Heart left ventricle (tissue), 16 donors: ENCODE measurements at places on chromosomes 7 and 10.

DNA sequence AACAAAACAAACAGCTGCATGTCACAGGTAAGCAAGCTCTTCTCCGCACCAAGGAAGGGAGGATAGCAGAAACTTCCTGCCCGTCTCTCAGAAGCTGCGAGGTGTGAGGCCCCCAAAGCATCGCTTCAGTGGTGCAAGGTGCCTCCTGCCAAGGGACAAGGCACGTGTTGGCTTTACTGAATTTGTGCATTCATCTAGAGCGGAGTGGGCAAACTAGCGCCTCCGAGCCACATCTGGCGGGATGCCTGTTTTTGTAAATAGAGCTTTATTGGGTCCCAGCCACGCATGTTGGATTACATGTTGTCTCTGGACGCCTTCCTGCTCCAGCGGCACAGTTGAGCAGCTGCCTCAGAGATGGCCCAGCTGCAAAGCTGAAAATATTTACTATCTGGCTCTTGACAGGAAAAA is 27.7 kb downstream of the PHYH start:
- peak; percentile 68 for DNase-seq

GRCh38 chr10:13321576-13321975 is 21.7 kb upstream of the PHYH start:
- DNase-seq: no peak

DNA sequence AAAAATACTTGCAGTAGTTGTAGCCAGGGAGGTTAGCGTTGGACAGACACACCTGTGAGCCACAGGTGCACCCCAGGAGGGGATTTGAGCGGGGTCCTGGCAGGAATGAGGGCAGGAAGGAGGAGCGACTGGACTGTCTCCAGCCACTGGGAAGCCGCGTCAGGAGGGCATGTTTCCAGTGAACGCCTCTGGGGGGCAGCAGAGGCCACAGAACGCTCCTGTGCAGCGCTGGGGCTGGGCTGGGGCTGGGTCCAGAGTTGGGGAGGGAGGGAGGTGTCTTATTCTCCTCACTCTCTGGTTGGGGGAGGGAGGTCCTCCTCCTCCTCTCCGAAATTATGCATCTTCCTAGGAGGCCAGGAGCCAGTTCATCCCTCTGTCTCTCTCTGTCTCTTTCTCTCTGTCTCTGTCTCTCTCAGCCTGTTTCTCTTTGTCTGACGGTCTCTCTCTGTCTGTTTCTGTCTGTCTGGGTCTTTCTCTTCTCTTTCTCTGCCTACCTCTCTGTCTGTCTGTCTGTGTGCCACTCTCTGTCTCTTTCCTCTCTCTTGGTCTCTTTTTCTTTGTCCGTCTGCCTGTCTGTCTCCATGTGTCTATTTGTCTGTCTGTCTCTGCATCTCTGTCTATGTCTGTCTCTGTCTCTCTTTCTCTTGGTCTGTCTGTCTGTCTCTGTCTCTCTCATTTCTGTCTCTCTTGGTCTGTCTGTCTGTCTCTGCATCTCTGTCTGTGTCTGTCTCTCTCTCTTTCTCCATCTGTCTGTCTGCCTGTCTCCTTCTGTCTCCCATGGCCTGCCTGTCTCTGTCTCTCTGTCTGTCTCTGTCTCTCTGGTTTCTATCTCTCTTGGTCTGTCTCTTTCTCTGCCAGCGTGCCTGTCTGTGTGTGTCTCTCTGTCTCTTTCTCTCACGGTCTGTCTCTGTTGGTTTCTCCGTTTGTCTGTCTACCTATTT is 9.9 kb upstream of the PSMG3 start:
- peak; percentile 69 for DNase-seq

- no peak for DNase-seq
Measured at GRCh38 chr10:130635528-130635927, 499.3 kb downstream of the GLRX3 start.

DNA sequence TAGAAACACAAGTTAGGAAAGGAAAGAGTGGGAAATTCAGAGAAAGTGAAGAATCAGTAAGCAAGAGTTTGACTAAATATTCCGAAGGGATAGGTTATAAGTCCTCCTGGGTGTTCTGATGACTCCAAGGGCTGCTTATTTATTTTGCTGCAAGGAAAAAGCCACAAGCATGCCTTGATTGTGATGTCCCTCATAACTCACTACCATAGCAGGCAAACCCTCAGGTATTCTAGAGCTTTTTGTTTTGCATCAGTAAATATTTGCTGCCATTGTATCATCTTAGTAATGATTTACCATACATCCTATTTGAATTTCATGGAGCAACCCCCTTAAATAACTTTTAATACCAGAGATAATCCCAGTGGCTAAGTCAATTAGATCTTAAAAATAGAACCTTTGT is 688.1 kb downstream of the SUGCT start:
- no peak for DNase-seq

- no peak for DNase-seq
Measured at GRCh38 chr7:154451480-154452457, 399.6 kb downstream of the DPP6 start.

DNA sequence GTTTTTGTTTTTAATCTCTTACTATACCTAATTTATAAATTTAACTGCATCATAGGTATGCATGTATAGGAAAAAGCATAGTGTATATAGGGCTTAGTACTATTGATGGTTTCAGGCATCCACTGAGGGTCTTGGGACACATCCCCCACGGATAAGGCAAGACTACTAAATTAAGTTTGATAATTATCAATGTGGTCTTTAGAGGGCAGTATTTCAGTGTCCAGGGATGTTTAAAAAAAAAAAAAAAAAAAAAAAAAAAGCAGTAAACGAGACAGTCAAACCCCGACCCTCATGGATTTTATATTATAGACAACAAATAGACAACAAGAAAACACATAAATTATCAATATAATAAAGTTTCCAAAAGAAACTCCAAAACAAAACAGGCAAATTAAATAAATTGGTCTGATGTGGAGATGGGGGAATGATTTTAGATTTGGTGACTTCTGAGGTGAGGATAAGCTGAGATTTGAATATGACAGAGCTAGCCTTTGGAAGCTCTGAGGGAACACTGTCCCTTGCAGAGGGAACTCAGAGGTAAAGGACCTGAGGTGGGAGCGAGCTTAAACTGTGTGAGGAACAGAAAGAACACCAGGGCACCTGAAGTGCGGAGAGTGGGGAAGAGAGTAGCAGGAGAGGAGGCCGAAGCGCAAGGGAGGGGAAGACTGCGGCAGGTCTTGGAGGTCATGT is 14.8 kb downstream of the ACSM6 start:
- DNase-seq: no peak

GRCh38 chr7:84105586-84105985 is 89.0 kb downstream of the SEMA3A start:
- DNase-seq: no peak

DNA sequence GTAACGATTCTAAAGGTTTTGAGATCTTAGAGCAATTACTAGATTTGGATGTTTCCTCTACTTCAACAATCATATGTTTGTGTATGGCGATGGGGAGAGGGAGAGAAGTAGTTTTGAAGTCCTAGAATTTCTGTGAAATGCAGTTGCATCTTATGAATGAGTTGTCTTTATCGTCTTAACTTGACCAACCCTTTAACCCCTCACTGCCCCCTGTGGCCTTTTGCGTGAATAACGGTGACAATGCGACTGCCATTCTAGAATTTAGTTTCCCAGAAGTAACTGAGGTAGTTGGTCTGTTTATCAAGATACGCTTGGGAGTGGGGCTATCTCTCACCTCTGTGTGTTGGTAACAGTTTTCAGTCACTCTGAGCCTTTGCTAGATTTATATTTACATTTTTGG is 204.6 kb downstream of the HDAC9 start:
- DNase-seq: no peak

GRCh38 chr10:84138478-84139125 is 707 bp upstream of the GHITM start:
- peak; percentile 10 for DNase-seq

DNA sequence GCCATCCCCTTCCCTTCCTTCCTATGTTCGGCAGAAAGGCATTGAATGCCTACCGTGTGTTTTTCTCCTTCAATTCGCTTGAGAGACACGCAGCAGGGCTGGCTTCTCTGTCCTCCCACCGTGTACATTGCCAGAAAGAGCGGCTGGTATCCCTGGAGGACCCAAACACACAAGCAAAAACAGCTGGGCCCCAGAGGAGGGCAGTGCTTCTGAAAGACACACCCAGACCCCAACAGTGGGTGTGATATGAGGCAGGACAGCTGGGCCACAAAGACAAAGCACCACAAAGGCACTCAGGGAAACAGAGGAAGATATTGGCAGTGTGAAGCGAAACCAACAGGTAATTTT is 133.1 kb upstream of the SH2B2 start:
- no peak for DNase-seq

DNA sequence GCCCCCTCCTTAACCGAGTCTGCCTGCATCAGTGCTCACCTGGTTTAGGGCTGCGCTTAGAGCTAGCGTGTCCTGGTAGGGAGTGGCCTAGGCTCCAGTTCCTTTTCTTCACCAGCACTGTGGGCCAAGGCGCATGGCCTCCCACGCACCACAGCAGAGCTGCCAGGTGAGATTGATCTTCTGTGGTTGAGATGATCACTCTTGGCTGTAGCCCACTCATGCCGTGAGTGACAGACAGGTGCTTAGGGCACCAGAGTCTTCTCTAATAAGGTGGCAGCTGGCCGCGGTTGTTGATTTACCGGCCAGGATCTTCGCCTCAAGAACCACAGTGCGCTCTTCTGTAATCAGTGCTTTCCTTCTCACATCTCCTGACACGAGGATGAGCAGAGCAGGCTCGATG is 157.2 kb upstream of the INSYN2A start:
- no peak for DNase-seq

DNA sequence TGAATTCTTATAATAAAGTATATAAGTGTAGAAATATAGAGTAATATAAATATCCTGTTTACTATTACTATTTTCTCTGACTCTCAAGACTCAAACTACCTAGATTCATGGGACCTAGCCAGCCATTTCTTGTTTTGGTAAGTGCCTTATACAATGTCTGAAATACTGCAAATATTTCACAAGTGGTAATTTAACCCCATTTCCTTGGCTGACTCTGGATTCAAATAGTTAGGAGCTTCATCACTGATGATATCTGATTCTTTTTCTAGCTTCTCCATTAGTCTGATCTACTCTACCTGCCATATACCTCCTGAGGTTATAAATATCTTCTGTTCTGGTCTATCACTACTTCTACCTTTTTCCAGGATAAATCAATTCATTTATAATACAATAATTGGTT is 6.4 kb upstream of the RALA start:
- DNase-seq: no peak

- no peak for DNase-seq
Measured at GRCh38 chr10:133528296-133528844, 1.2 kb downstream of the CYP2E1 start.

GRCh38 chr7:17075601-17076255 is 193.9 kb upstream of the AGR3 start:
- no peak for DNase-seq

DNA sequence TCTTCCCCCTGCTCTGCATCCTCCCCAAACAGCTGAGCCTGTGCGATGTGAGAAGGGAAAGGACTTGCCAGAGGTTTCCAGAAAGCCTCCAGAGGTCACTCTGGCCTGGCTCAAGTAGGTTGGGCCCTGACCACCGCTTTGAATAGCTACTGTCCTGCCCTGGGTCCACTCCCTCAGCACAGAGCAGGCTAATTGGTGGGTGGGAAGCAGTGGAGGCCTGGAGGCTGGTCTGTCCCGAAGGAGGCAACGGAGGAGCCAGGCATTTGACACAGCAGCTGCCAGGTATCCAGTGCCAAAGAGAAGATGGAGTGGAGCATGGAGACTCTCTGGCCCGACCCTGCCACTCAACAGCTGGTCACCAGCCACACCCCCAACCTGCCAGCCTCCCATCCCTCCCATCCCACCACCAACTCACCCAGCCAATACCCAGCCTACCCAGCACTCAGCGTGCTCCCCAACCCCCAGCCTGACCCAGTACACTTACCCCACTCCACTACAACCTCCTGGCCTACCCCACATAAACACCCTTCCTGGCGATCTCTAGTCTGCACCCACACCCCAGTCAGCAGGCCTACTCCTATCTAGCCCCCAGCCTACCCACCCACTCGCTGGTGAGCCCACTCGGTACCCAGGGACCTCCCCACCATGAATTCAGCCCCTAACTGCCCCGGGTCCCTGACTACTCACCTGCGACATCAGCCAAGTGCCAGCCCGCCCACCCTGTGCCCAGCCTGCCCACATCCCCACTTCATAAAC is 64.6 kb upstream of the COL13A1 start:
- DNase-seq: no peak

DNA sequence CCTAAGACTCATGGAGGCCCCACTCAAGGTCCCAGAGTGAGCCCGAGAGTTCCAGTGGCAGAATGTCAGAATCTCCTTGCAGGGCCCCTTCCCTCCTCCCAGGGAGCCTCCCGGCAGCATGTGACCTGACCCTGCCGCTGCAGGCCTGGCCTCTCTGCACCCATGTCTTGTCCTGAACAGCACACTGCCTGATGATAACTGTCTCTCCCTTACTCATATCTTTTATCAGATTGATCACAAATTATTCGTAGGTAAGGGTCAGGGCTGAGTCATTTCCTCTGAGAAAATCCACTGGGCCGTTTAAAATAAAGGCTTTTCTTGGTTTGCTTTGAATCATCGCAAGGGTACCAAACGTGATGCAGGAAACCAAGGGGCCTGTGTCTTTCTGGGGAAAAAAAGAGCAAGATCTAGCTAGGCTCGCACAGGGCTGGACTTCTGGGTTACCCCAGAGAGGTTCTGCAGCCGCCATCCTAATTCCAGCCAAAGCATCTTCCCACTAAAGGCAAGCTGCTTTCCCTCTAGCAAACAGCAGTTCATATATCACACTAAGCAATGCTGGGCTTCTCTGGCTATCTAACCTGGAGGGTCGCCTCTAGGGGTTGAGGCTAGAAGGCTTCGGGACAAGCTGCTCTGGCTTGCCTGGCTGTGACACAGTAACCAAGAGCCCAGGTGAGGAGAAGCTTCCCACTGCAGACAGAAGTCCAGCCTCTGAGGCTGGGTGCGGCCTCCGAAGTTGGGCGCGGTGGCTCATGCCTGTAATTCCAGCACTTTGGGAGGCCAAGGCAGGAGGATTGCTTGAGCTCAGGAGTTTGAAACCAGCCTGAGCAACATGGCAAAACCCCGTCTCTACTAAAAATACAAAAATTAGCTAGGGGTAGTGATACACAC is 104.9 kb downstream of the SPDYE5 start:
- no peak for DNase-seq

DNA sequence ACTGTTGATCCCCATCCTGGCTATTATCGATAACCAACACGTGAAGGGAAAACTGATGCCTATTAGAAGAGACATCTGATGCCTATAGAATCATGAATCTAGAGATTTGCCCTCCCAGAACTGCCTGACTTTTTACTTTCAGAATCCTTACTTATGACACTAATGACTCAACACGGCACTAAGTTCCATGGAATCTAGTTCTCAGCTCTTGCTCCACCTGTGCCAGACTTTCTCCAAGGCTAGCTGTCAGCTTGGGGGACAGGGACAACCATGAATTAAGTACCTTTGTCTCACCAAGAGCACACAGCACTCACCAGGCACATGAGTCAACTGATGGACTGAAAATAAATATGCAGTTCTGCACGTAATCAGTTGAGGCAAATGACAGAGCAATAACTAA is 184.2 kb downstream of the FRMD4A start:
- DNase-seq: no peak

- DNase-seq: no peak
Measured at GRCh38 chr10:66931949-66932343, 6.1 kb downstream of the LRRTM3 start.

- DNase-seq: no peak
Measured at GRCh38 chr7:26054386-26054785, 97.6 kb upstream of the NFE2L3 start.

- DNase-seq: no peak
Measured at GRCh38 chr7:149733131-149733923, 40.1 kb downstream of the ZNF467 start.

GRCh38 chr10:112875476-112876267 is 74.4 kb upstream of the TCF7L2 start:
- no peak for DNase-seq
